ENCODE measurements at places on chromosomes 12 and 14. TPM values are rescaled to one million over a fixed set of nuclear protein-coding genes. Genes with fewer than 3 reads are reported as not detected.

DNA sequence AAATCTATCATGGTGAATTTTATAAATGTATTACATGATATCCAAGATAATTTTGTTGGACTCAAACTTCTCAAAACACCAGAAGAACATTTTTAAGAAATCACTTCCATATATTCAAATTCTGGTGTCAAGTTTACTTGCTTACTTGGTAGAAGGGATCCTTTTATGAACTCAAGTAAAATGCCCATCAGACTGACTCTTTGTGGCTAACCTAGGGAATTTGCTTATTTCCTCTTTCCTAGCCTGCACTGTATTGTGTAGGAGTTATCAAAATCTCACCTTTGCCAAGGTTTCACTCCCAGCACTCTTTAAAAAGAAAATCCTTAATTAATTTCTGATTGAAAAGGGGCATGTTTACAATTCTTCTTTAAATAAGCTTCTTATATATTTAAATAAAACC is 196.5 kb downstream of the DUSP6 start:
- no peak overlapping the region for H3K27ac ChIP-seq
- H3K4me1 ChIP-seq, result no peaks in the 10 kb centered on the region
- H3K4me3 ChIP-seq, result no peak overlapping the region
- DNase-seq, result no peak
- no peaks in the 10 kb centered on the region for H3K27me3 ChIP-seq
- no peaks in the 10 kb centered on the region for H3K36me3 ChIP-seq

VWF gene
- 183 TPM for total RNA-seq

- no peaks in the 10 kb centered on the region for H3K27me3 ChIP-seq
- DNase-seq, result no peak
- peaks cover 12% of the 10 kb centered on the region for H3K4me1 ChIP-seq
- H3K36me3 ChIP-seq, result peaks cover 4% of the 10 kb centered on the region
- no peak overlapping the region for H3K27ac ChIP-seq
Observed at GRCh38 chr12:56129942-56130495, 2.0 kb downstream of the ESYT1 start.

GRCh38 chr12:56768424-56768823 is 5.3 kb downstream of the HSD17B6 start:
- no peak overlapping the region for H3K27ac ChIP-seq
- H3K4me3 ChIP-seq, result no peak overlapping the region
- no peaks in the 10 kb centered on the region for H3K4me1 ChIP-seq
- no peak for DNase-seq

RNF41 gene
- total RNA-seq, result 45.5 TPM

DNA sequence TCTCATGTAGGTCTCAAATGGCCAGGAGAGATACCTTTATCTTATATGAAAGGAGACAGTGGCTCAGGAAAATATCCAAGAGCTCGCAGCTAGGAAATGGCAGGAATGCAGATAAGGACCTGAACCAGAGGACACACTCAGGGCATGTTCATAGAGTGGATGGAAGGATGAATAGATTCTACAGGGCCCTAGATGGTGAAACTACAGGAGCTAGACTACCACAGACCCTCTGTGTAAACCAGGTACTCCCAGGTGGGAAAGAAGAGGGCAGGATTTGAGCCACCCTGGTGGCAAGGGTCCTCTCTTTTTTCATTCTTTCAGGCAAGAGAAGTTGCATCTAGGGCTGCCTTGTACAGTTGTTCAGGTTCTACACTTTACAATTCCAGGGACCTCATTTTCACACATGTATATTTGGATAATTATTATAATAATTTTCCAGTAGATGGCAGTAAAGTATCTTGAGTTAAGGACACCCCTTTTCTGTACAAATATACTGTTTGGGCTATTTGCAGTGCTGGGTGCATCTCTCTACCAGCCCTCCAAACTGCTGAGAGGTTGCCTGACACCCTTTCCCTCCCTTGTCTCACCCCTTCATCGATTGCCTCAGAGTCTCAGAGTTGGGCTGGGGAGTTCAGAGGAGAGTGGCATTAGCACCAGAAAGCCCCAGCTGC is 10.5 kb upstream of the ZDHHC22 start:
- H3K4me1 ChIP-seq, result no peaks in the 10 kb centered on the region
- no peaks in the 10 kb centered on the region for H3K27me3 ChIP-seq
- no peak overlapping the region for H3K4me3 ChIP-seq

GRCh38 chr14:45633220-45633984 is 380.4 kb upstream of the MIS18BP1 start:
- no peaks in the 10 kb centered on the region for H3K4me1 ChIP-seq
- no peak for DNase-seq
- H3K36me3 ChIP-seq, result no peaks in the 10 kb centered on the region
- no peak overlapping the region for H3K4me3 ChIP-seq

GRCh38 chr12:122527478-122527944 is 462 bp downstream of the KNTC1 start:
- peak overlapping the region; percentile 100 for H3K4me3 ChIP-seq
- H3K4me1 ChIP-seq, result no peaks in the 10 kb centered on the region
- H3K36me3 ChIP-seq, result peaks cover 4% of the 10 kb centered on the region
- H3K27me3 ChIP-seq, result no peaks in the 10 kb centered on the region
- H3K27ac ChIP-seq, result no peak overlapping the region

GRCh38 chr14:60622917-60623257 is 26.4 kb downstream of the SIX1 start:
- no peak overlapping the region for H3K27ac ChIP-seq
- H3K4me3 ChIP-seq, result no peak overlapping the region
- no peaks in the 10 kb centered on the region for H3K27me3 ChIP-seq
- H3K4me1 ChIP-seq, result no peaks in the 10 kb centered on the region
- H3K36me3 ChIP-seq, result no peaks in the 10 kb centered on the region

TAS2R19 gene
- total RNA-seq, result 4.6 TPM

TEDC1 gene
- 13.2 TPM for total RNA-seq

DNA sequence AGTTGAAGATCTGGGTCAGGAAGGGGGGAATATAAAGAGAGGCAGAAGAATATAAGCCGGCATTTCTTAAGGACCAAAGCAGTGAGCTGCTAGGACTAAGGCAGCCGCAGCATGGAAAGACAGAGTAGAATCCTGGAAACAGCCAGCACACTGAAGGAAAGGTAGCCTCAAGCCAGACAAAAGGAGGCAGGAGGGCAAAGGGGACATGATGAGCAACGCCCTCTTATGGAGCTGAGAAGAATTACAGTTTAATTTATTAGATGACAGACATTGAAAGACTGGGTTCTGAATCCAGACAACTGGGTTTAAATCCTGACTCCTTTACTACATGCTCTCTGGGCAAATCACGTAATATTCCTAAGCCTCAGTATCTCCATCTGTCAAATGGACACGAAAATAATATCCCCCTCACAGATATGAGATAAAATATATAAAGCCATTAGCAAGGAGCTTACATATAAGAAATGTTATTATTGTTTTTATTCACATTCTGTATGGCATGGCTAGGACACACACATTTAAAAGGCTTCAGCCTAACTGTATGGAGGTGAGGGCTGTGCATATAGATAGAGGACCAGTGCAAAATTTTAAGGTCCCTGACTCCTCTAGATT is 8.1 kb upstream of the PCED1B start:
- no peaks in the 10 kb centered on the region for H3K36me3 ChIP-seq
- no peak overlapping the region for H3K4me3 ChIP-seq
- no peak overlapping the region for H3K27ac ChIP-seq
- DNase-seq, result no peak

DNA sequence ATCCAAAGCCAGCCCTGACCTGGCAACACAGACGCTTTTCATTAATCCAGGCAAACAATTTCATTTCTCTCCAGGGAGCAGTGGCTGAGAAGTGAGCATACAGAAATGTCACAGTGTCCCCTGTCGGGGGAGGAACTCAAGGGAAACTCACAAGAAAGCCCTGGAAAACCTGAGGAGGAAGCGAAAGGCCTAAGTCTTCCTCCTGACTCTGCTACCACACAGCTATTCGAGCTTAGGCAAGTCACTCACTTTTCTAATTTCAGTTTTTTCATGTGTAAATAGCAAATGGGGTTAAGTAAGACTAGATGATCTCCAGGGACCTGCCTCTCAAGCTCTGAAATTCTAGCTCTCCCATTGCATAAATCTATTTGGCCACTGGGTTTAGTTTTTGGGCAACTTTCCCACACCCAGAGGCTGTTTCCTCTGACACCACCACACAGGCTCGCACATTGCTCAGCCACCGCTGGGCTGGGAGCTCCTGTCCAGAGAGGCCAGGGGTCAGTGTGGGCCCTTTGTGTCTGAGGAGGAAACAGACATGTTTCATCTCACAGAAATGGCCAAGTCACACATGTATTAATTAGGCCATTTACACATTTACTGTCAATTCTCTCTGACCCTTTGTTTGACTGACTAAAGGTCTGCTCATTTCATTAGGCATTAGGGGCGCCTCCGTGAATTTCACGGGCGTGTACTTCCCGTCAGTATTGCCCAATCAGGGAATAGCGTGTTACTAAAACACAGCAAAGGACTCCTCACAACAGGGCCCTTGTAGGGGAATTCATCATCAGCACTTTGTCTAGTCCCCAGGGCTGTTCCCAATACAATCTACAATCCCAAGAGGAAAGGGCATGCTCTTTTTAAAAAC is 9.8 kb upstream of the PNMA1 start:
- H3K36me3 ChIP-seq, result peaks cover 15% of the 10 kb centered on the region
- H3K27ac ChIP-seq, result peak overlapping the region; percentile 73
- no peak for DNase-seq

DRAM1 gene
- total RNA-seq, result 35.8 TPM

DNA sequence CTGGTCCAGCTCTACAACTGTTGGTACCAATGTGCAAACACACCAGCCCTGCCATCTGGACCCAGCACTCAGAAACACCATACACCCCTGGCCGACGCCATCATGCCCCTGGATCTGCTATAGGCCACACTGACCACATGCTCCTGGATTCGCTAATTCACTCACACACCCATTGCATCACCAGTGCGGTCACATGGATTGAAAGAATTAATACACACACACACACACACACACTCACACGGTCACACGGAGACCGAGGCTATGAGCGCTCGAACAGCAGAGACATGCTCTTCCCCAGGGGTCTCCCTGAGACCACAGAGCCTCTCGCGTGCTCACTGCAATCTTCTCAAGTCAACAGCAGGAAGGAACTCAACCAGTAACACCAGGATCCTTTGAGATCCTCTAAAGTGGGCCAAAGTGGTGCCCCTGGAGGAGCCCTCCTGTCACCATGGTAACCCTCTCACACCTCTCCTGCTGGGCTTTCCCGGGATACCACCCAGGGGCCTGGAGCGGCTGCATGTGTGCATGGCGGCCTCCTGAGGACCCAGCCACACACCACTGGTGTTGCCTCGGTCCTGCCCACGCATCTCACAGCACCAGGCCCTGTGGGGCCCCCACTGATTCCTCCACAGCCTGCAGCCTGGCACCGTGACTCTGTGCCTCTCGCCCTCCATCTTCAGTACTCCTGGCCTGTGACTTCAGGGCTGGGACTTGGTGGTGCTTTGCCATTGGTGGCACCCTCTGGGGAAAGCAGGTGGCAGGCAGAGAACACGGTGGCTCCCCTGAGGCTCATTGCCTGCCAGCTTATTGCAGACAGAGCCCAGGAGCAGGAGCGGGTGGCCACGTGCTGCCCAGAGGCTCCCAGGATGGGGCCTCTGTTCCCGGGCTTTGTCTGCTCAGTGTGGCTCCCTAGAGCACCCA is 15.1 kb downstream of the LRTM2 start:
- no peaks in the 10 kb centered on the region for H3K36me3 ChIP-seq
- no peak overlapping the region for H3K4me3 ChIP-seq
- DNase-seq, result peak; percentile 39
- no peaks in the 10 kb centered on the region for H3K4me1 ChIP-seq
- H3K27ac ChIP-seq, result no peak overlapping the region
- H3K27me3 ChIP-seq, result no peaks in the 10 kb centered on the region

DNA sequence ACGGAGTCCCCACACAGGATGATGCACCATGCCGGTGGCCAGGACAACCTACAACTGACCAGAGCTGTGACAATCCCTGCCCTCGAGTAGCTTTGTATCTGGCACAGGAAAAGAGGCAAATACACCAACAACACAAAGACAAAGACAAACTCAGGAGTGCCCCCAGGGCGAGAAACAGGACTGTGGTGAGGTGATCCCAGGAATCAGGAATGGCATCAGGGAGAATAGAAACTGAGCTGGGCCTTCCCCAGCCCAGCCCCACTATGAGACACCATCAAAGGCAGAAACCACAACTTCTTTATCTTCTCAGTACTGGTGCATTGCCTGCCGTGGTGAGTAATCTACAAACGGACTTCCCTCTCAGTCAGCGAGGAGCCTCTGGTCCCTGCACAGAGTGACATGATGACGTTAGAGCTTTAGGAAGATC is 157.7 kb downstream of the TTC7B start:
- H3K4me3 ChIP-seq, result no peak overlapping the region
- no peaks in the 10 kb centered on the region for H3K36me3 ChIP-seq
- no peaks in the 10 kb centered on the region for H3K4me1 ChIP-seq
- H3K27me3 ChIP-seq, result no peaks in the 10 kb centered on the region

ACOT6 gene
- total RNA-seq, result not detected

DNA sequence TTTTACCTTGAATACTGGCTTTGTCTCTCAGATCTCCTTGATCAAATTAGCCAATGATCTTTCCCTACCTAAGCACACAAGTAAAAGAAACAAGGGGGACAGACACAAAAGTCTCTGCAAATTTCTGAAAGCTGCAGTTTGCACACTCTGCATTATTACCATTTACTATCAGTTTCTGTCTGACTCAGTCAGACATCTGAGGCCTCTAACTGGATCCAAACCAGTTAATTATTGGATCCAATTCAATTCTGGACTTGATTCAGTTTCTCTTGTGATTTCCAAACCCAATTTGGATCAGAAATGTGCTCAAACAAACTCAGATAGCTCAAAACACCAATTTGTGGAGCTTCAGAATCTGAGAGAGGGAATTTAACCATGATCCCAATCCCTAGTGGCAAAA is 16.6 kb downstream of the SSTR1 start:
- no peaks in the 10 kb centered on the region for H3K27me3 ChIP-seq
- H3K27ac ChIP-seq, result no peak overlapping the region
- H3K4me3 ChIP-seq, result no peak overlapping the region
- DNase-seq, result no peak
- no peaks in the 10 kb centered on the region for H3K4me1 ChIP-seq

DNA sequence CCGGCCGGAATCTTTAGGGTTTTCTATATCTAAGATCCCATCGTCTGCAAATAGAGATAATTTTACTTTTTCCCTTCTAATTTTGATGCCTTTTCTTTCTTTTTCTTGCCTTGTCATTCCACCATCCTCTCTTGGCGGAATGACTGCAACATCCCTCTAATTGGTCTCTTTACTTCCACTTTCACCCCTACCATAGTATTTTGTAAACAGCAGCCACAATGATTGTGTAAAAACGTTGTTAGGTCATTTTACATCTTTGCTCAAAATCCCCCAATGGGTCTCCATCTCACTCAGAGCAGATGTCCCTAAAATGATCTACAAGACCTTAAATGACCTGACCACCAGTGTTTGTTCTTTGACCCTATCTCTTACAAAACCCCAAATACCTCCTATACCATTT is 80.0 kb upstream of the STAC3 start:
- H3K27ac ChIP-seq, result no peak overlapping the region
- peaks cover 2% of the 10 kb centered on the region for H3K36me3 ChIP-seq
- no peaks in the 10 kb centered on the region for H3K4me1 ChIP-seq
- no peaks in the 10 kb centered on the region for H3K27me3 ChIP-seq
- no peak overlapping the region for H3K4me3 ChIP-seq
- no peak for DNase-seq

- H3K4me1 ChIP-seq, result no peaks in the 10 kb centered on the region
- H3K36me3 ChIP-seq, result no peaks in the 10 kb centered on the region
- no peak overlapping the region for H3K27ac ChIP-seq
- DNase-seq, result no peak
- no peak overlapping the region for H3K4me3 ChIP-seq
Observed at GRCh38 chr14:70664698-70665447, 23.2 kb downstream of the TTC9 start.

- H3K4me1 ChIP-seq, result no peaks in the 10 kb centered on the region
- H3K4me3 ChIP-seq, result no peak overlapping the region
- H3K27me3 ChIP-seq, result no peaks in the 10 kb centered on the region
Observed at GRCh38 chr12:10226086-10226485, 13.4 kb downstream of the GABARAPL1 start.

- H3K4me1 ChIP-seq, result no peaks in the 10 kb centered on the region
- H3K36me3 ChIP-seq, result no peaks in the 10 kb centered on the region
- H3K27me3 ChIP-seq, result no peaks in the 10 kb centered on the region
Observed at GRCh38 chr12:66269142-66269541, 33.2 kb upstream of the HELB start.

PMCH gene
- not detected for total RNA-seq
